ENCODE measurements at places on chromosomes 2 and 18.

- no peak for DNase-seq
Observed at GRCh38 chr18:47413327-47413726, 161.9 kb upstream of the SKOR2 start.

DNA sequence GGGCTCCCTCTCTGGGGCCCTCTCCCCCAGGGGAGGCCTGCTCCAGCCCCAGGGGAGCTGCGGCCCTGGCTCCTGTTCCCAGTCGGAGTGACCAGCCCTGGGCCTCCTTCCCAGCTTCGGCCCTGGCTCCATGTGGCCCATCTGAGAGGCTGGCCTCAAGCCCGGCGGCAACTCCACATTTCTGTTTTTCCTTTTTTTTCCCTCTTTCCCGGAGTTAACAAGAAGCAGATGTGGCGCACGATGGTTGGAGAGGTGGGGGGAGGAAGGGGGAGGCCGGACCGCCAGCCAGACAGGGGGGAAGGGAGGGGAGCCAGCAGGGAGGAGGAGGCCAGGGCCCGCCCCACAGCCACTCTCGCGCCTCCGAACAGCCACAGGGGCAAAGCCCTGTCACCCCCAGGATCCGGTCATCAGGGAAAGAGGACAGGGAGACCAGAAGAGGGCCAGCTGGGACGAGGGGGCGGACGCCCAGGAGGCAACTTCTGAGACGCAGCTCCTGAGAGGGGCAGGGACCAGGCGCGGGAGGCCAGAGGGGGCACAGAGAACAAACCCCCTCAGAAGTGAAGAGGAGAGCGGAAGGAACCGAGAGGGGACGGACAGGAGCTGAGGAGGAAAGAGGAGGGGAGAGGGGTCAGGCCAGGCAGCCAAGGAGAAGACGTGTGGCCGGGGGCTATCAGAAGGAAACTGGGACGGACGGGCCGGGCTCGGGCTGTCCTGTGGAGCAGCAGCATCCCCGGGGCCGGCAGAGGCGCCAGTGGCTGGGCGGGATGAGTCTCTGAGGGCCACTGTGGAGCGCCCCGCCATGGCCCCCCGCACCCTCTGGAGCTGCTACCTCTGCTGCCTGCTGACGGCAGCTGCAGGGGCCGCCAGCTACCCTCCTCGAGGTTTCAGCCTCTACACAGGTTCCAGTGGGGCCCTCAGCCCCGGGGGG is at the start of gene EMILIN1:
EMILIN1 (plus strand) TSS at position 349 of the 928 bp plus-strand sequence; CDS start at position 800, 451 bp downstream.
- peak; percentile 89 for DNase-seq

DNA sequence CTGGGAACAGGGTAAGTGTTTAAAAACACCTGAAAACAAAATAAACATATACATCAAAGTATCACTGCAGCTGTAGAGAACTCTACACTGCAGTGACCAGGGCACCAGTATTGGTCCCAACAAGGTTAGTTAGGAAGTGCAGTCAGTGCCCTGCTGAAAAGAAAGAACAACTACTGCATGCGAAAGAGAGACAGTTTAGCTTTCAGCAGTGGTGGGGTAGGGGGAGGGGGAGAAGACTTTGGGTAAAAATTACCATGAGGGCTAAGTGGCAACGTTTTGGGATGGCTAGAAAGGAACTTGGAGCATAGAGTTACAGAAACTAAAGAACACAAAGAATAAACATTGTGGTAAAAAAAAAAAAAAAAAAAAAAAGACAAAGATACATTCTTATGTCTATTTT is 112.1 kb downstream of the UPP2 start:
- no peak for DNase-seq

DNA sequence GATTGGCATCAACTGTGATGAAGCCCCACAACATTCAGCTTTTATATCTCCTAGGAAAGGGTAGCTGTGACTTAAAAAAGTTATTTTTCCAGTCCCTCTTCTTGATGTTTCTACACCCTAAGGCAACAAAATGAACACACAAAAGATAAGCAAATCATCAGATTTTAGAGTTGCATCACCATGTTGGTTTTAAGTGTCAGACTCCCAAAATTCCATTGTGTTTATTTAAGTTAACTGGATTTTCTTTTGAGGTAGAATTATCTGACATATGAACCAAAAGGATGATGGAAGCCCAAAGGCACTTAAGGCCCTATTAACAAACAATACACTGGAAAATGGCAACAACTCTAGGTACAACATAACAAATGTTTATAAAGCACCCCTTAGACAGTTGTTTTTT is 261.7 kb upstream of the SLC39A10 start:
- peak; percentile 34 for DNase-seq

- no peak for DNase-seq
Observed at GRCh38 chr2:233342301-233342700, 12.0 kb upstream of the DGKD start.

Data from AG09309 (cell line).